ENCODE measurements at places on chromosomes 5 and 9. TPM values are rescaled to one million over a fixed set of nuclear protein-coding genes. Genes with fewer than 3 reads are reported as not detected.

DNA sequence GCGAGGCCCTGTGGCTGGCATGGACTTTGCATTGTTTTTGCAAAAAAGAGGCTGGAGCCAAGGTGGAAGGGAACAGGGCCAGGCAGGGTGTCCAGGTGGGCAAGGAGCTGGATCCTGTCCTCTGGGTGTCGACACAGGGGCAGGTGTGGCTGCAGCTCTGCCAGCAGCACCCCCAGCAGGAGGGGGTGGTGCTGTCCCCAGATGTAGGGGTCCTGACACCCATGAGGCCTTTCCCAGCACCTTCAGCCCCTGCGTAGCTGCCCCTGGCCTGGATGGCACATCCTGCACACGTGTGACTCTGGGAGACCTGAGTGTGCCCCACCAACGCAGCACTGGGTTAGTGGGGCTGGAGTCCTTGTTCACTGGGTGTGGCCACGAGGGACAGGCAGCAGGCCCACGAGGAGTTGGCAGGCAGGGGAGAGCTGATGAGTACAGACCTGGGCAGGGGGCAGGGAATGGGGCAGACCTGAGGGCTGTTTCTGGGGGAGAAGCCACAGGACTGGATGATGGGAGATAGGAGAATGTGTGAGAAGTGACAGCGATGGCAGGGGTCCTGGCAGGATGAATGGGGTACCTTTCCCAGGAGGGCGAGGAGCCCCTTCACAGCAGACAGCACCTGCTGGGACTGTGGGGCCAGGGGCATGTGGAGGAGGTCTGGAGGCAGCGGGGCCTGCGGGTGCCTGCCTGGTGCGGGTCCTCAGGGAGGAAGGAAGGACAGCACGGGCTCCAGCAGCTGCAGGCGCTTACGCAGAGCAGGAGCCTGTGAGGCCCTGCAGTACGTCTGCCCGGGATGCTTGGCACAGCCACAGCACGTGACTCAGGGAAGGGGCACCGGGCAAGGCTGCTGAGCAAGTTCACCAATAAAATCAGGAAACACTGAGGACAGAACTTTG, 3.6 kb upstream of the RASGEF1C start:
- no peak for DNase-seq

GRCh38 chr9:135907006-135907430, 328 bp downstream of the CAMSAP1 start:
- peak; percentile 68 for DNase-seq

GRCh38 chr5:124634228-124634739, 112.2 kb downstream of the ZNF608 start:
- DNase-seq = no peak

GRCh38 chr9:128909859-128910258, 10.9 kb upstream of the PHYHD1 start:
- no peak for DNase-seq

- DNase-seq = no peak
Measured at GRCh38 chr9:109328978-109329637, 8.2 kb upstream of the EPB41L4B start.

DNA sequence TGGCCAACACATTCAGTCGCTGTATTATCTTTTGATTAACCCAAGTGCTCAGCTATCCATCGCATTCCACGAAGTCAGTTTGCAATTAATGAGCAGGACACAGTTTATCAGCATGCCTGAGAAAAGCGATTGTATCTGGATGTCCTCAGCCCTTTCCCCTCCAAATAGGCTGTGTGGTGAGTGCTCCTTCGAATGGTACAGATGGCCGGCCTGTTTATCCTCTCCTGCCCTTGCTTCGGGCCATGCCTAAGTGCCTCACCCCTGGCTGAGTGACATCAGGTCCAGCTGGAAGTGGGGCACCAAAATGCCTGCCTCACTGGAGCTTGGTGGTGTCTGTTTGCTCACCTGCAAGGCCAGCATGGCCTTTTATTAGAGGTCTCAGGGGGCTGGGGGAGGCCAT, 317.3 kb downstream of the GADD45G start:
- DNase-seq = no peak

DNA sequence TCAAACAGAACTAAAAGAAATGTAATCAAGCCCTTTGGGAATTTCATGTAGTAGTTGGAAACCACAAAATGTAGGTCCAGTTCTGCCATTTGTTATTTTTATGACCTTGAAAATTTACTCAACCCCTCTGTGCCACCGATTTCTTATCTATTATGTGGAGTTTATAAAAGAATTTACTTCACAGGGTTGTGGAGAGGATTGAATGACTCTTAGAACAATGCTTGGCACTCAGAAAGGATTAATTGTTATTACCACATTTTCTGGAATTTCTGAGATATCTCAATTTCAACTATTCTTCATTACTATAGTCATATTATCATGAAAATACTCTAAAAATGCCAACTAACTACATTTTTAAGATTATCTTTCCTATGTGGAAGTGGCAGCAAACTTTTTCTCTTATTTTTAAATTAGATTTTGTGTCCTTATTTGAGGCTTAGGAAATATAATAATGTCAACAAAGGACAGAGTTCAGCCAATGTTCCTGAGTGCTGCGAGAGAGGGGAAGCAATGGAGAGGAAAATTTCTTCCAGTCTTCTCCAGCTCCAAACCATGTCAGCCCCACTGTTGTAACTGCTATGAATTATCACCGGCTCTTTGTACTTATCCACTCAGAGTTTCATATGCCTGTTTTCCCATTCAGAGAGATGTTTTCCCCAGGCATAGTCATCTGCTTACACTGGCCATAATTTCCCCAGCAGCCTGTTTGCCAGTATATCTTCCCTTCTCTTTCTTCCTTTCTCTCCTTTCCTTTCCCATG, 525.6 kb downstream of the SPATA31D1 start:
- DNase-seq = no peak

- DNase-seq = no peak
Measured at GRCh38 chr5:14327624-14328023, 184.5 kb downstream of the TRIO start.

- DNase-seq = no peak
Measured at GRCh38 chr5:3844266-3844665, 248.6 kb downstream of the IRX1 start.

- no peak for DNase-seq
Measured at GRCh38 chr5:130885027-130885426, 280.0 kb downstream of the HINT1 start.

GRCh38 chr9:78566948-78567675, 270.2 kb downstream of the PSAT1 start:
- no peak for DNase-seq

DNA sequence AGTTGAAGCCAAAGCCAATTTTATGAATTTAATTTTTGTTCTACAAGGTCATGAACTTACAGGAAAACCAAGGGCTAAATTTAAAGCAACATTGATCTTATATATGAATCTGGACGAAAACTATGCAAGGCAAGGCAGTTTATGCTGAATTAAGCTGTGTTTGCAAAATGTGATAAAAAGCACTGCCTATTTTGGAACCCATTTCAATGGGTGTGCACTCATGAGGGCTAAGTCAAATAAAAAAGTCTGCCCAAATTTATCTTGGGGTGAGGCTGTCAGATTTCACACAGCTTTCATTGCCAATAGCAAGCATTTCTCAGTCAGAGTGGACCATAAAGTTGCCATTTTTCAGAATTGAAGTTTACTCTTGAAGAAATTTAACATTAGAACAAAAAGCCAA, 199.9 kb downstream of the LURAP1L start:
- no peak for DNase-seq

- DNase-seq = no peak
Measured at GRCh38 chr9:133987946-133988665, 4.0 kb downstream of the VAV2 start.

- no peak for DNase-seq
Measured at GRCh38 chr9:91243029-91243428, 118.7 kb downstream of the AUH start.

DNA sequence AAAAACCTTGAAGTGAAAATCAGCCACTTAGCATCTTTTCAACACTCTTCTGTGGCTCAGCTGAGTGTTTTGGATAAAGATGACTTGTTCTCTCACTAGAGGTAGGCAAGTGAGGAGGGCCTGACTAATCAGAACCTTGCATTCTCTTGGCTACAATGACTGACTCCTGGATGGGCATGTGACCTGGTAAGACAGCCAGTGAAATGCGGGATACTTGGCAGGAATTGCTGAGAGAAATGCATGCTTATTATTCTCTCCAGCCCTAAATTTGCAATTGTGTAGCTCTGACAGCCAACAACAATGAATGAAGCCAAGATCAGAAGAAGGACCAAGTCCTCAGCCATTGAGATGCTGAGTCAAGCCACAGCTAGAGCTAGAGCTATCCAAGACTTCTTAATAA, 490.5 kb upstream of the ZNF608 start:
- no peak for DNase-seq

GRCh38 chr5:174777583-174777982, 53.2 kb downstream of the MSX2 start:
- no peak for DNase-seq

DNA sequence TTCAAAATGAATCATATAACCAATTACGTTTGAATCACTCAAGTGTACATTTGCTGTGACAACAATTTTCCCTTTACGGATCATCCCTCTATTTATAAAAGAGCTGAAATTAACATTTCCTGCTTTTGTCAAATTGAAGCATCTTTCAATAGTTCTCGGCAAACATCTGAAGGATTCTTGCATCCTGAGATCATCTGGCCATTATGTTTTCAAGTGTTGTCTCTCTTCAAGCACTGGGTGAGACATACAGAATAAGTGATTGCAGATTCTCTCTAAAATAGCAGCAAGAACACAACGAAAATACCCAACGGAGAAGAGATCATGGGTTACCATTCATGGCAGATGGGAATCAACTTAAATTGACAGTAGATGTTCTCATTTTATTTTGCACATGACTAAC, 283.4 kb upstream of the GRAMD2B start:
- no peak for DNase-seq

- DNase-seq = no peak
Measured at GRCh38 chr5:109693535-109694400, 4.0 kb downstream of the MAN2A1 start.

DNA sequence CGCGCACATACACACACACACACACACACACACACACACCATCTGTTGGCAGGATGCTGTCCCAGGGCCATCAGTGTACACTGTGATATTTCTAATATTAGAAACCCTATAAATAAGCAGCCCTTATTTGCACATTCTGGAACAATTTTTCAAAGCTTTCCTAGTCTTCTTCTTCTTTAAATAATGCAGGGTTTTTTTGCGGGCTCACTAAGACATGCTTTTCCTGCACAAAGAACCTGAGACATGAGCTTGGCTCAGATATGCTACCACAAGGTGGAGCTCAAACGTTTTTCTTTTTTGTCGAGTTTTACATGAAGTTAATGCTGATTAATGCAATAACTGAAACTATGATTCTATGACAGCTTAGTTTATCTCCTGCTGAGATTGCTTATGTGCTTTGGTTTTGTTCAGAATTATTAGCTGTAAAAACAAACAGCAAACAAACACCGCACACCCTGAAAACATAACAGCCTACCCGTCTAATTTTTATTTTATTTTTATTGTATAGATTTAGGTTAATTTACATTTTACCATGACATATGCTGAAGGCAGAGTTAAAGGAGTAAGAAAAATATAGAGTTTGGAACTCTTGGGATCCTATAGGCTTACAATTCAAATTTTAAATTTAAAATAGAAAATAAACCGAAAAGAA, 95.8 kb downstream of the ALDH1A1 start:
- DNase-seq = peak; percentile 78

The N4BP3 gene
- 4.1 TPM for total RNA-seq

The PLCXD3 gene
- not detected for total RNA-seq

The COL23A1 gene
- total RNA-seq = 5.7 TPM
